ENCODE measurements at places on chromosomes 2 and 18.

DNA sequence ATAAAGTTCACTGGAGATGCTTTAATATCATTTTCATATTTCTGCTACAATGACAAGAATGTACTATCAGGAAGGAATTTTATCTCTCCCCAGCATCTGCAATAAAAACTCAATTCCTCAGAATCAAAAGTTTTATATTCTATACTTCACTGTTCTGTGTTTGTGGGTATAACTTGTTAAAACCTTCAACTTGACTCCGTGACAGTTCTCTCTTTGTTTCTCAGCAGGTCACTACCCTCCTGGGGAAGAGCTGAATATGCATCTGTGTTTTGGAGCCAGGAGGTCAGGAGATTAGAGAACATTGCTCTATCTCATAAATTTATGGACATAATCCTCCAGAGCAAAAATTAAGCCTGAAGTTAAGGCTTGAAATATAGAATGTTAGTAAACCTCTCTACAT, 411.4 kb downstream of the TRIB2 start:
- no peak for DNase-seq

- no peak for DNase-seq
These were observed 192.1 kb downstream of the SP3 start for GRCh38 chr2:173773076-173773475.

GRCh38 chr2:14567561-14567960, 65.0 kb upstream of the LRATD1 start:
- DNase-seq = no peak

DNA sequence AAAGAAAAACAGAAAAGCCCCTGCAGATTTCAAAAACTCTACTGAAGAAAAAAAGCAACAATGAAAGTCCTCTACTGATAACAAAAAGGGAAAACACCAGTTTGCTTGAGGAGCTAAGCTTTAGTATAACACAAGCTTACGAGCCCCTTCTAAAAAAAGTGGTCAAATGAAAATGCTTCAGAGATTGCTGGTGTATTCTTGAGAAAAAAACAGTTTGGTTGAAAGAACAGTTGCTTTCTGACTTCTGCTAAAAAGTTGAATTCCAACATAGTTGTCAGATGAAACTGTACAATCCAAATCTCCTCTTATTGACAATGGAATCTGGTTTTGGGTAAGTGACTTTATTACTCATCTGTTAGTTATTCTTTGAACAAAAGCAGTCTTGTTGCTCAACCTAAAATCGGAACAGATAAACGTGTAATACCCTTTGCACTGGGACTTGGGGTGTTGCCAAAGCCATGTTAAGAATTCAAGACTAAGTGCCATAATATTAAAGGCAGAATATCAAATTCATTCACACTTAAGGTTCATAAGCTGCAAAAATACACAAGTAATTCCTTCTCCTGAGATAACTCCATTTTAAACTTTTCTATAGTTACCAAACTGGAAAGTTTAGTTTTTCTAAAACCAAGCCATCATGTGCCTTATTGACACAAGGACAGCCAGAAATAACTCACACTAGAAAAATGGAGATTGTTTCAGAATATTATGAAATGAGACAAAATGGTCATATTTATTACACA, 45.3 kb upstream of the SPAG16 start:
- no peak for DNase-seq

DNA sequence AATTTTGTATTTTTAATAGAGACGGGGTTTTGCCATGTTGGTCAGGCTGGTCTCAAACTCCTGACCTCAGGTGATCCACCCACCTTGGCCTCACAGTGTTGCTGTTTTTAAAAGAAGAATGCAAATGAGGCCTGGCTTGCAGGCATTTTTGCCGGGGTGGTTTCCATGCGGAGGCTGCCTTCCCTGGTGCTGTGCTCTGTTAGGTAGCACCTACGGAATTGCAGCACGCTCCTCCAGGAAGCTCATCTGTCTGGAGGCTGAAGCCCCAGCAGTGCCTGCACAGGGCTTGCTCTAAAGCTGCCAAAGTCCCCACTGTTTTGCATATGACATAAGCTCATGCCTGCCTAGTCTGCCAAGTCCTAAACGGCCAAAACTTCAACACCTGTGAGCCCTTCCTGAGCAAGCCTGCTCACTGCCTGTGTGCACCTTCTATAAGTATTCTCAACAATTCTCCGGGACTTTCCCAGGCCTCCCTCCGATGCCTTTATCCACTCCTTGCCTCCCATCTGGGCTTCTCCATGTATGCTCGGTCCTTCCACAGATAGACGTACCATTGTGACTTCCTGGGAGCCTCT, 551.3 kb upstream of the RAB6C start:
- DNase-seq = no peak

GRCh38 chr2:97769711-97770110, 56.3 kb downstream of the ZAP70 start:
- DNase-seq = no peak

DNA sequence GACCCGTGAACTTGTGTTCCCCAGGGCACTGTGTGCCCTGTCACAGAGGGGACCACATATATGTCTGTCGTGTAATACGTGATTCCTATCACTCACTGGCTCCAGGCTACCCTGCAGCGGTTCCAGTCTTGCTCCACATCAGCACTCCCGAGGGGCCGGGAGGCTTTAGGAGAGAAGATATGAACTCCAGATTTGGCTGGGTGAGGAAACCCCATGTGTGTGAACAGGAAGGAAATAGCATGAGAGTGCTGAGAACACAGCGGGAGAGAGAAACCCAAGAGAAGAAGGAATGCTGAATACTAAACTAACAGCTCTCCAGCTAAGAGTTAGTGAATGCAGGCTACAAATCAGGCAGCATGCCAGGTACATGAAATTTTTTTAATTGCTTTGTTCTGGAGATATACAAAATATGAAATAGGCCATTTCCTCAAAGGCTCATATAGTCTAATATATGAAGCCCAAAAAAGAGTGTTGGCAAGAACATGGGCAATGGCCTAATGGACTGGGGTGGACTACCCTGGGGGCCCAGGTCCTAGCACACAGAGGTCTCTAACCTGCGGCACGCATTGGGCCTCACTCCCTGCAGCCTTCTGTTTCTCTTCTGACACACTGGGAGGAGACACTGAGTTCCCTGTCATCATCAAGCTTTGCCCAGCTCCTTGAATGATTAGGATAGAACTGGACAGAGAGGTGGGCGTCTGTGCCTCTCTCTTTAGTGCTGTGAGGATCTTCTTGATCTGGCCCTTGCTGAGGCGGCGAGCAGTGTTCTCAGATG, 372.8 kb upstream of the RAB6C start:
- DNase-seq = no peak

- DNase-seq = no peak
These were observed 1.1 kb downstream of the DOK1 start for GRCh38 chr2:74555610-74556103.

DNA sequence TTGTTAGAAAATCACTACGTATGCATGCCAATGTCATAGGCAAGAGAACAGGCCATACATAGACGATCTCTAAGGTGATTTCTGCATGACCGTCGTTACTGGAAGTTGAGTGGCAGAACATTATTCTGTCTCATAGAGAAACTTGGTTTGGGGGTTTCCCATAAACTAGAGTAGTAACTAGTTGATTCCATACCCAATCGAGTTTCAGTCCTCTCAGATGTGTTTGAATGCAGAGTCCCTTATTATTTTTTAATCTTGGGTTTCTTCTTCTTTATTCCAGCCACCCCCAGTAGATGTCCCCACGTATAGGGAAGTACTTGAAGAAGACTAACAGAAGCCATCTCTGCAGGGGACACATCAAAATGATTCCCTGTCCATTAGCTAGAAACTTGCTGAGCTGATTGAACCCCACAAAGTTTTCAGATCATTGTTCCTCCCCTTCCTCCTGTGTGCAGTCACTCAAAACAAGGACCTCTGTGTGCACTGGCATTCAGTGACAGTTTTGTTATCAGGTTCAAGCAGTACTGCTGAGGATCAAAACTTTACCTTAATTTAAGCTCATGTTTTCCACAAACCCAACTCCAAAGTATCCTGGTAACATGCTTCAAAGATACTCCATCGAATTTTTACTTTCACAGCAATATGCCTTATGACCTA, 68.4 kb upstream of the CDCA7 start:
- DNase-seq = no peak

DNA sequence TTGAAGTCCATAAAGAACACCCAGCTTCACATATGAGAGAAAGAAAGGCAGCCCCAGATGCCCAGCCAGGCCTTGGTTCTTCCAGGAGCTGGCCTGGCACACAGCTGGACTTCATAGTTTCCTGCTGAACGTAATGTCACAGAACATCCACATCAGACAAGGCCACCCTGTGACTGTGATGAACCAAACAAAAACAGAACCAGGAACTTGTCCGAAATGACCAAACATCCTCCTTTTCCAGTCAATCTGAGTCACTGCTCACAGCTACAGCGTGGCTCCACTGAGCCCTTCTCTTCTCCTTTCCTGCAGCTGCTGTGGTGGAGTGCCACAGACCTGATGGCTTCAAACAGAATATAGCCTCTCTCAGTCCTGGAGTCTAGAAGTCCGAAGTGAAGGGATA, 45.4 kb upstream of the PAPOLG start:
- DNase-seq = no peak

- no peak for DNase-seq
These were observed 183.6 kb downstream of the SMAD7 start for GRCh38 chr18:48767090-48767690.

GRCh38 chr2:6448893-6449292, 416.8 kb downstream of the CMPK2 start:
- no peak for DNase-seq

- no peak for DNase-seq
These were observed 53.2 kb downstream of the ADCYAP1 start for GRCh38 chr18:957829-958228.

GRCh38 chr2:113242327-113242726, 36.4 kb downstream of the PAX8 start:
- no peak for DNase-seq
